ENCODE measurements at places on chromosomes 4 and X.

GRCh38 chr4:13483768-13484121, 395 bp downstream of the RAB28 start:
- DNase-seq: peak; percentile 27

GRCh38 chrX:141468940-141469339, 115.6 kb downstream of the SPANXA1 start:
- no peak for DNase-seq

DNA sequence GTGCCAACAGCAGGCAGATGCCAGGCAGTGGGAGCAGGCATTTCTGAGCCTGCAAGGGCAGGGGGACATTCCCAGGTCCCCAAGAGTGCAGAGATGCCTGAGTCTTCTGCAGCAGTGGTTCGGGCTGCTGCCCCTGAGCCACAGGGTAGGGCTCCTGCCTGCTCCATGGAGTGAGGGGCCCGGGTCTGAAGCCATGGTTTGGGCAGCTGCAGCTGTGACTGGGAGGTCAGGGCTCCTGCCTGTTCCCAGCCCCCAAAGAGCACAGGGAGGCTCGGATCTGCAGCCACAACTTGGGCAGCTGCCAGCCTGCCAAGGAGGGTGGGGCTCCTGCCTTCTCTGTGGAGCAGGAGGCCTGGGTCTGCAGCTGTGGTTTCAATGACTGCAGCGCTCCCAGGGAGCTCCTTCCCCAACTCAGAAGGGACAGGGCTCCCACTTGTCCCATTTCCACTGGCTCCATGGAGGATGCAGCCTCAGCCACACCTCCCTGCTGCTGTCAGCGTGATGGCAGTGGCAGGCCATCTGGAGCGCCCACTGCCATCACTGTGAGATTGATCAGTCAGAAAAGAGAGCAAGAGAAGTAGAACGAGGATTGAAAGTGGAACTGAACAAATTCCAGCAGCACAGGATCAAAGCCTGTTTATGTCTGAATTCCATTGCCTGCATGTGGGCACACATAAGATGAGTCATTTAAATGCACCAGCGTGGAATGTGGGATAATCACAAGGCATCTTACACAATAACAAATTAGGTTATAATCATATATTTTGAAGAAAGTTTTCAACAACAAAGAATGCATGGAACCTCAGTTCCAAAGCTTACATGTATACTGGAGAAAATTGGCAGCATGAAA, 93.1 kb upstream of the CXorf51A start:
- no peak for DNase-seq

DNA sequence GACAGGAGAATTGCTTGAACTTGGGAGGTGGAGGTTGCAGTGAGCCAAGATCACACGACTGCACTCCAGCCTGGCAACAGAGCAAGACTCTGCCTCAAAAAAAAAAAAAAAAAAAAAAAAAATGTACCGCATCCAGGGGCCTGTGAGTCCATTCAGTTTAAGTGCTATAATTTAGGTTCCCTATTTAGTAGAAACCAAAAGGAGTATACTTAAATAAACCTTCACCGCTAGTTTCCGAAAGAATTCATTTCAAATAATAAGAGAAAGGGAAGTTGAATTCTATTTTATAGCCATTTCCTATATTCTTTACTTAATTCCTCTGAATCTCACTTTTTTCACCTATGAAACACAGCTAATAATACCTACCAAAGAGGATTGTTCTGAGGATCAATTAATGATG, 20.8 kb upstream of the LRBA start:
- no peak for DNase-seq

DNA sequence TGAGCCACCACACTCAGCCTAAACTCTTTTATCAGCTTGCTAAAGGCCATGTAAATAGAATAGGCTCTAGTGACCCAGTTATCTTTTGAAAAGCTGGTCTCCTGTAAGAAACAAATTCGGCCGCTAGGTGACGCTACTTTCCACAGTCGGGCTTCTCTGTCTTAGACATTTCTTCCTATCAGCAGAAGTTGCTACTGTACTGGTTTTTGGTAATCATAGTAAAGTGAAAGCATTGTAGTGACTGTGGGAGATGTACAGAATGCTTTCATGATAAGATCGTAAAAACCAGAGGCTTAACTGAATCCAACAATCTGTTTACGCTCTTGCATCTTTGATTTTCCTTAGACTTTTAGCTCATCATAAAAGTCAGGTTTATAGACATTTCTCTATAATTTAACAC, 82.6 kb downstream of the GK start:
- peak; percentile 23 for DNase-seq

DNA sequence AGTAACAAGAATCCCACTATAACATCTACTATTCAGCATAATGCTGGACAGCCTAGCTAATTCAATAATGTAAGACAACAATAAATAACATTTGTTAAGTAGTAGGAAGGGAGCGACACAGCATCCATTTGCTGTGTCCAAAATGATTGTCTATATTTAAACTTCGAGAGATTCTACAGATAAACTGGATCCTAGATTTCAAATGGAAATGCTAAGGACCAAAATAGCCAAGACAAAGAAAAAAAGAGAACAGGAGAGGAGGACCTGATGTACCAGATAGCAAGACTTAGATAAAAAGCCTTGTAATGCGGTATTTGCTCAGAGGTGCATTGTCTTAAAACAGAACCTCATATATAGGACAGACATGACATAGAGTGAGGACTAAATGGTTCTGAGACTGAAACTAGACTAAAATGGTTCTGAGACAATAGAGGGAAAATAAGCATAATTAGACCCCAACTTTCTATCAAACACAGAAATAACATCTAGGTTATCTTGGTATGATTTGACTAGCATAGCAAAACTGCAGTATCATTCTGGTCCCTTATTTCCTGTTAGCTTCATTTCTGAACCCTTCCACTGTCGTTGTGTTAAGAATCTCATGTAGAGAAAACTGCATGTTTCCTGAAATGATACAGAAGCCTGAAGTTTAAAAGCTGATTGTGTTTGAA, 3.8 kb downstream of the HPGDS start:
- no peak for DNase-seq

- DNase-seq: no peak
Measured at GRCh38 chr4:125388613-125389012, 73.9 kb downstream of the FAT4 start.

GRCh38 chrX:6644411-6644810, 109.5 kb upstream of the VCX3A start:
- DNase-seq: no peak

GRCh38 chr4:5797866-5798265, 86.9 kb downstream of the EVC start:
- no peak for DNase-seq

DNA sequence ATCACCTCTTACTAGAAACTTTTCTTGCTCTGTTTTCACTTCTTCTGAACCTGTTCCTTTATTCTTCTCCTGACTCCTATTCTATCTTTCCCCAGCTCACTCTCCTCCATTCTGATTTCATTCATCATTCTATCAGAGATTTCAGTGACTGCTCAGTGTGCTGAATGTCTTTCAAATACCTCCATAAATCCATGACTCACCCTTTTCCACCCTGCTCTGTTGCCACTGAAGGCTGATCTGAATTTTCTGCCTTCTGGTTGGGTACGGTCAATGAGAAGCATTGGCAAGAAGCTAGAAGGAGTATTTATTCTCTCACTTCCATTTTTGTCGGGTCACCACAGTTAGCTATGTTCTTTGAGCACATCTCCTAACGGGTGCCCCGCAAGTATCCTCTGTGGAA, 265.9 kb downstream of the CBLL2 start:
- no peak for DNase-seq

GRCh38 chr4:637536-638280, 12.3 kb downstream of the PDE6B start:
- no peak for DNase-seq

Measured in HuH-7 (cell line).